ENCODE measurements at places on chromosomes 1 and 21.
A peak's percentile ranks its signal among the peaks of the same experiment; 100 is the strongest.

DNA sequence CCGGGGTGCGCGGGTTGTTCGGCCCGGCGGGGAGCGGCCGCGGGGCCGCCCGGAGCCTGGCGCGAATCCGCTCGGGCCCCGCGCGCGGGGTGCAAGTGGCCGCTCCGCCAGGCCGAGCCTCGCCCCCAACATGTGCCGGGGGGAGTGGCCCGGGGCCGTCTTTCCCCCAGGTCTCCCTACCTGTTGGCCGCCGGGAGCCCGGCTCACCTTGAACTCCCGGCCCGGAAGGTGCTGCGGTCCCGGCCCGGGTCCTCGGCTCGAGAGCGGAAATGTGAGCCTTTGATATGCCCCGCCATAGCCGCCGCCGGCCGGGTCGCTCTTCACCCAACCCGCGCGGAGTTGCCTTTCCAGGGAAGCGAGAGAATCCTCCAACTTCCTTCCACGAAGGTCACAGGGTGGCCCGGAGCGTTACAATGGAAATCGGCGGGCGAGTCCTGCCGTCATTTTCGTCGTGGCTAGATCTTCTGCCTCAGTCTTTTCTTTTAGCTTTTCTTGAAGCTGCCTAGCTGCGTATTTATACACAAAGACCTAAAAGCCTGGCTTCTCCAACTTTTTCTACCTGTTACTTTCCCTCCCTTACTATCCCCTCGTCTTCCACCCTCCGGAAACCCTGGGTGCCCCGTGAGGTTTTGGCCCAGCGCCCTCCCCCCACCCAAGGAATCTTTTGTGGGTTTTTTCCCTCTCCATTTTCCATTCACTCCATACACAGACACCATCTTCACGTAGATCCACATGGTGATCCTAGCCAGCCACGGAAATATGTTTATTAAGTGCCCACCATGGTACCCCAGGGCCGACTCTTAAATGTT lies 867 bp downstream of the PTGFRN start:
- peak; percentile 84 for DNase-seq

DNA sequence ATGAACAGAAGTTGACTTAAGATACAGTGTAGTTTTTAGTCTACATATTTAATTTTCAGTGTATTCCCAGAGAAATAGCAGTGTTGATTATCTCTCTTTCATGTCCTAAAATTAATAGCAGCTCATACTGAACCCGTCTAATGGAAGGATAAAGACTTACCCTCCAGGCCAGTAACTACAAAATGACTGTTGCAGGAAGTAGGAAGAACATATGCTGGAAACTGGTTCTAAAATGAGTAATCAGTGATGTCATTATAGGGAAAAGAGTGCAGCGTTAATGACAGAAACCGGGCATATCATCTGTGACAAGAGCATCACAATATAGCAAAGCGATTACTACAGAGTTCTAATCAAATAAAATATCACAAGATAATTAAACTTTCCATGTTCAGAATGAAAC lies 385.5 kb downstream of the SMYD3 start:
- no peak for DNase-seq

DNA sequence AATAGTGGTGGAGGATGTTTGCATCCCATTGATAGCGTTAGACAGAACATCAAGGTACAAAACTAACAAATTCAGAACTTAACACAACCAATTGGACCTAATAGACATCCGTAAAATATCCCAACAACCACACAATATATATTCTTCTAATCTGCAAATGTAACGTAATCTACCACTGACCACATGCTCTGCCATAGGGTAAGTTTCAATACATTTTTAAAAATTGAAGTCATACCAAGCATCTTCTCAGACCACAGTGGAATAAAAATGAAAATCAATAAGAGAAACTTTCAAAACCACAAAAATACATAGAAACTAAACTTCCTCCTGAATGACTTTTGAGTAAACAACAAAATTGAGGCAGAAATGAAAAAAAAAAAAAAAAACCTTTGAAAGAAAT lies 1087.5 kb downstream of the KCNT2 start:
- DNase-seq: no peak

- no peak for DNase-seq
Observed at GRCh38 chr1:46533179-46533864, 18.1 kb downstream of the KNCN start.

- DNase-seq: no peak
Observed at GRCh38 chr21:14361958-14362357, 21.0 kb downstream of the HSPA13 start.

Measured in posterior vena cava (tissue), 2 donors.